MG63 (cell line): ENCODE measurements at places on chromosomes 13 and 19.

- no peak for DNase-seq
These were observed 33.9 kb downstream of the HPN start for GRCh38 chr19:35075202-35076025.

- DNase-seq, result peak; percentile 81
These were observed 3.8 kb downstream of the APC2 start for GRCh38 chr19:1453525-1454364.

- DNase-seq, result no peak
These were observed 86.5 kb downstream of the NUFIP1 start for GRCh38 chr13:44902738-44903137.

- peak; percentile 79 for DNase-seq
These were observed 2.2 kb downstream of the ABCC4 start for GRCh38 chr13:95298971-95299621.

DNA sequence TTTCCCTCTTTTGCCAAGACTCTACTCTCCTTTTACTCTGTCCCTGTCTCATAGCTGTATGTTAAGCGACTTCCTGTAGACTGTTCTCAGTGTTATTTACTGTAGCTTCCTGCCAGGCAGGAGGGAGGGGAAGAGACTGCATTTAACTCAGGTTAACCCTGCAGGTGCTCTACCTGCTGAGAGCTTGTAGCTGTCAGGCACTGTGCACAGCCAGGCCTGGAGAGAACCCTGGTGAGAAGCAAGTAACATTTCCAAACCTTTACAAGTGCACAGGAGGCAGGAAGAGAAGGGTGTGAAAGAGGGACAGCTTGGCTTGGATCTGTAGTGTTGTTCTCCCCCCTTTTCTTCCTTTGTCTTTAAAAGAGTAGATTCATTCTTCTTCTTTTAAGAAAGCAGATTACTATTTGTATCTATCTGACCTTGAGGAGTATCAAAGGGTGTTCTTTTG lies 167.1 kb downstream of the LMO7 start:
- no peak for DNase-seq

- no peak for DNase-seq
These were observed 74.3 kb downstream of the TM9SF2 start for GRCh38 chr13:99575376-99576120.

GRCh38 chr19:49937750-49938381 lies 8.6 kb upstream of the NUP62 start:
- peak; percentile 67 for DNase-seq

DNA sequence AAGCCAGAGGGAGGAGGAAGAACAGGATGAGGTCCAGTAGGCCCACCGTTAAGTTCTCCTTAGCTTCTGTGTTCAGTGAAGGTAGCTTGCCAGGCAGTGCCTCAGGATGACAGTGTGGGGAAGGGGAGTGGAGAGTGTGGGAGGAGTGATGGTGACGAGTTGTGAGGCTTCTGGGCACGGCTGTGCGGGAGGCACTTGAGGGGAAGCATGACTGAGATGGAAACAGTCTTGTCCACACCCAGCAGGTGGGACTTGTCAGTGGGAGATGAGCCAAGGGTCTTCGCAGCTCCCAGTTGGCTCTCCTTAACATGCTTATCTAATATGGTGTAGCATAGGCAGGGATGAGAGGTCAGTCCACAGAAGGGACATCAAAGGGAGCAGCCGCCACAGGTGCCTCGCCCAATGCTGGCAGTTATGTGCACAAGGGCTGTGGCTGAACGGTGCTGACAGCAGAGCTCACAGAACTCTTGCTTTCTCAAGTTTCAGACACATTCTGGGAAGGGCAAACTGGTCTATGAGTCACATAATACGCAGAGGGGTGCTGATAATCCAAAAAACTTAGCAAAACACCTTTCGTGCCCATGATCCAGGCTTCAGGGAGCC lies 47.5 kb downstream of the OXGR1 start:
- DNase-seq, result no peak

GRCh38 chr19:23783636-23784035 lies 24.9 kb upstream of the ZNF681 start:
- no peak for DNase-seq

- DNase-seq, result peak; percentile 24
These were observed 46.8 kb downstream of the ARHGEF18 start for GRCh38 chr19:7395360-7396066.

- DNase-seq, result no peak
These were observed 7.3 kb downstream of the NOSIP start for GRCh38 chr19:49573009-49573408.

DNA sequence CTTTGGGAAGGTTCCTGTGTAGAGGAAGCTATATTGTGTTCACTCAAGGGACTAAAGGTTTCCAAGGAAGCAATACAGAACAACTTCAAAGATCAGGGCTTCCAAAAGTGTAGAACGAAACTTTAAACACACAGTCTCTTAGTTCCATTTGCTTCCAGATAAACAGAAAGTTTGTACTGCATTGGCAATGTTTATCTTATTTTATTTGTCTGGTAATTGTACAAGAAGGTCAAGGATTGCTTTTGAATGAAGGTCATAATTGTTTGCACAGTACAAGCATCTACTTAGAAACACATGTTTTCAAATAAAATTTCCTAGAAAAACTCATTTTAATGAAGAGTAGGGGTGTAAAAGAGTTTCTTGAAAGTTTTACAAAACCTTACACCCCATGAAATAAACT lies 712.7 kb upstream of the SGCG start:
- DNase-seq, result no peak

GRCh38 chr13:86383561-86383960 lies 584.3 kb upstream of the SLITRK6 start:
- no peak for DNase-seq

GRCh38 chr13:44399074-44399473 lies 25.4 kb downstream of the SERP2 start:
- DNase-seq, result no peak

DNA sequence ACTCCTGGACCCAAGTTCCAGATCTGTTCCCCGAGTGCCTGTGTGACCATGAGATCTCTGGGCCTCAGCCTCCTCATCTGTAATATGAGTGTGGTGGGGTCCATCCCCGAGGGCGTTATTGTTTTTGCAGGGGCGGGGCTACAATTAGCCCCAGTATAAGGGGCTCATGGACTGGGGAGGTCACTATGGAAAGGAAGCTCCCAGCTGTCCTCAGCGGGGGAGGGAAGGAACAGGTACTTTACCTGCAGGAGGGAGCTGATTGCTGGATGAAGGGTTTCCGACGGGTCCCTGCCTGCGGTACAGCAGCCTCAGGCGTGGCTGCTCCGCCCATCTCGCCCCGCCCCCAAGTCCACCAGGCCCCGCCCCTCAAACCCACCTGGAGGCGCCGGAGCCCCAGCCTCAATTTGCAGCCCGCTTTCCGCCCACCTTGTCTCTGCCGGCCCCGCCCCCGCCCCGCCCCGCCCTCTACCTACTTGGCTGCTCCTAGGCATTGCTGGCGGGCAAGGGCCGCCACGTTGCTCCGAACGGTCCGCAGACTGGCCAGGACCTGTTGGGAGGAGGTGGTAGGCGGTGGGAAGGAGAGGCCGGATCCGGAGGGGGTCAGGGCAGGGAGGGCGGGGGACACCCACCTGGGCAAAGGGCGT lies 5.5 kb downstream of the PDE4C start:
- DNase-seq, result no peak

DNA sequence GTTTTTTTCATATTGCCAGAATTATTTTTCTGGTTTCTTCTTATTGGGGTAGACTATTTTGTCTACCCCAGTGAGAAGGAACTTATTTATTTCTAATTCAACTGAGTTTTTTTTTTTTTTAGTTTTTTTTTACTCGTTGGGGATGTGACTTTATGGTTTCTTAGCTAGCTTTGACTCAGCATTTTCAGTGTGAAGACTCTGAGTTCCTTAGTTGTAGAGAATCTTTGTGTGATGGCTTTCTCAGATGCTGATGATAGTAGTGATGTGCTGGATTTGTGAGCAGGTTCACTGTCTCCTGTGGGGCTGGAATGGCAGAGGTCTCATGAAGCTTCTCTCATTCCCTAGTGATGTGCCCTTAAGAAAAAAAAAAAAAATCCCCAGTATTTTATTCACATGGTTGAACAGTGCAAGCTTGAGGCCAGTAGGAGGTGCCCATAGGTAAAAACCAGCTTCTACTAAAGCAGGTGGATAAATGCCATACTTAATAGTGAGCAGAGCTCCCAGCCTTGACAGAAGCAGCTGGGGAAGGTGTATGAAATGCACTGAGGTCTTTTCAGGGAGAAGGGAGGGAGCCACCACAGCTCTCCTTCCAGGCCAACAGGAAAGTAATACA lies 106.2 kb upstream of the KLF5 start:
- DNase-seq, result no peak

DNA sequence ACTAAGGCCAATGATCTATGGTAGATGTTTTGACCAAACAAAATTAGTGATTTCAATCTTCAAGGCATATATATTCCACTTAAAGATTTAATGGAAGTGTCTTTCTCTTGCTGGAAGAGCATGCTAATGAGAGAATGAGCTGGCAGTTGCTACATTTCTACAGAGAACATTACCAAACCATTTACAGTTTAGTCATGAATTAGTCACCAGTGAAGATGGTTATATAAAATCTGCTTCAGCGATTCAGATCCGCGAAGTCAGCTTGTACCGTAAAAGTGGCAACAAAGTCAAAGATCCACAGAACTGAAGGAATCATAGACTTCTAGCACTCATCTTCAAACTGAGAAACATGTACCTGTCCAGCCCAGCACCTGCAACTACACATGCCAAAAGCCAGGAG lies 156.3 kb downstream of the SLITRK5 start:
- DNase-seq, result no peak

GRCh38 chr19:31312009-31312676 lies 37.1 kb downstream of the TSHZ3 start:
- DNase-seq, result peak; percentile 70

DNA sequence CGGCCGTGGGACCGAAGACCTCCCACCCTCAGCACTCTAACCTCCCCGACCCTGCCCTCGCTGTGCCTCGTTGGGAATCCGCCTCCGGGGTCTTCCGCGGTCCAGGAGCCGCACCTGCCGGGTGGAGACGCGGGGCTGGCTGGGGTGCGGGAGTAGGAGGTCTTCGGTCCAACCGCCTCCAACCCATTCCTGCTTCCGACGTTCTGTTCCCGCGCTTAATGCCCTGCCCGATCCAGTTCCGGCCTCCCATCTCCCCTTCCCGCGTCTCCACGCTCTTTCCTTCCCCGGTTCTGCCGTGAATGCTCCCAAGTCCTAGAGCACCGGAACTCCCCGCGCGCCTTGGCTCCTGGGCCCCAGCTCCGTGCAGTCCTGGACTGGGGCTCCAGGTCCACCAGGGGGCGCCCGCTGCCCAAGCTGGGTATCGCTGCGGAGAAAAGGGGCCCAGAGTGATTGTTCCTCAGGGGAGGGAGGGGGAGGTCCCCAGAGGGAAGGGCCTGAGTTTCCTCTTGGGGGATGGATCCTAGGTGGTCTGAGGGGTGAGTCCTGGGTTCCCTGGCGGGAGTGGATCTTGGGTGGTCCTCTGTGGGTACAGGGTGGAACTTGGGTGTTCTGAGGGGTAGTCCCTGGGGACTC lies 14.1 kb upstream of the TNFSF9 start:
- peak; percentile 82 for DNase-seq

DNA sequence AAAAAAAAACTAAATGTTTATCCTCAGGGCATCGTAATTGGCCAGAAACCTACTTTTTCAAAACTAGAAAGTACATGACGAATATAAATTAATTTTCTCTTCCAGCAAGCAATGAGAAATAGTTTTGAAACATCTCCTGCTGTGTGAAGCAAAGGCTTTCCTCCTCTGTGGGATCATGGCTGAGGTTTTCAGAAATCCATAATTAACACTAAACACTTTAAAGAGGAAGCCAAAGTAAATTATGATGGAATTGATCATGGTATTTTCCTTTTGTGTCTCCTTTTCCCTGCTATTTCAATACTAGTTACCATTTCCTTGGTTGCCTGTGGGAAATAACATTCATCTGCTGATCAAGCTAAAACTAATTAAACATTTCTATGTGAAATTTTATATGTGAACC lies 1413.8 kb upstream of the PCDH20 start:
- DNase-seq, result no peak

DNA sequence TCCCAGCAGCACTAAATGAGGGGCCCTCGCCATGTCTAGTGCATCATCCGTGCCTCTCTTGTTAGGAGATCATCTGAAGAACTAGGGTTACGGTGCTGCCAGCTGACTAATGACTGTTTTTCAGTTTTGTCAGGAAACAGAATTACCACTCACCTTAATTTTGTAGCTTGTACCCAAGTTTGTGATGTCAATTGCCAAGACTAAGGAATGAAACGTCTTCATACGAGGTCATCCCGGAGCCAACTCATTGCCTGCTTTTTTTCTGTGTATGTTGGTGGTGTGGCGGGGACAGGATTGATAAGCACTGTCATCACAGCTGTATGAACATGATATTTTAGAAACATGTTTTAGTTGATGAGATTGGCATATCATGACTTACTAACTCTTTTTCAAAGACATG lies 100.6 kb downstream of the TNFRSF19 start:
- no peak for DNase-seq
